Ecto neural progenitor cell (in vitro differentiated cells): ENCODE measurements at places on chromosomes 11 and 22.
A peak's percentile ranks its signal among the peaks of the same experiment; 100 is the strongest.

DNA sequence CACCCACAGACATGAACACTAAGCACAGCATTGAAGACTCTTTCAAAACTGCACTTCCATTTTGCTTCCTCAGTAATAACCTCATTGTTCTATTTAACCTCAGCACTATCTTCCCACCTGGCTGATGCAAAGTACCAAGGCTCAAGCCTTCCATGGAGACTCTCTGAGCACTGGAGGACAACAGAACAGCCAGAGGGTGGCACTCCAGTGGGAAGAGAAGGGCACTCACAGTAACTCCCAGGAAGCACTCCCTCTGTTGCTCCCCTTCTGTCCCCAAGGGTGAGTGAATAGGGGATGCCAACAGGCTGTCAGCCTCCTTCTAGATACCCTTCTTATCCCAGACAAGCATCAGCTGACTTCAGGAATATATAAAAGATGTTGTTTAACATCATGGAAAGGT lies 3.5 kb downstream of the ME3 start:
- DNase-seq: no peak

DNA sequence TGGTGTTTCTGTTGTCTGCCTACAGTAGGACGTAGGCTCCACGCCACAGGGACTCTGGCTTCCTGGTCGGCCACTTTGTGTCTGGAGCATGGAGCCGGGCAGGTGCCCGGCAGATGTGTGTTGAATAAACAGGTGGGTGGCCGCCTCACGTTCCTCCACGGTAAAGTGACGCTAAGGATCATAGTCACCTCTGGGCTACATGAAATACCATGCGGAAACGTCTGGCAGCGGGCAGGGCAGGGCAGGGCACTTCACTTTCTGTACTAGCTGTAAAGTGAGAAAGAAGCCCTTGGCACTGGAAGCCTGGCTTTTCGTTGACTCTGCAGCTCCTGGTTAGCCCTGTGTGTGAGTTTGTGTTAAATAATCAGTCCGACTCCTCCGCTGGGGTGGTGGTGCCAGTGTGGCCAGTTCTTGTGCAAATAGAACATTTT lies 52.4 kb downstream of the MCM5 start:
- no peak for DNase-seq

DNA sequence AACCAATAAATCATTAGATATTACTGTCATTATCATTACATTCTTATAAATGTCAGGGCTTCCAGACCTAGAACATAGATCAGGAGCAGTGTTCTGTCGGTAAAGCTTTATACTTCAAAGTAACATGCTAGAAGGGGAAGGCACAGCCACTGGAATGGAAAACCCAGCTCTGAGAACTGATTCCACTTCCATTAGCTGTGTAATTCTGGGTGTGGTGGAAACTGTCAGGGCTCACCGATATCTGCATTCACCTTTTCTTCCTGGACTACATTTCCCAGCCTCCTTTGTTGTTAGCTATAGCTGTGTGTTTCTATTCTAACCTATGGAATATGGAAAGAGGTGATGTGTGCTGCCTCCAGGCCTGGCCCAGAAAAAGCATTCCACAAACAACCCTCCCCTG lies 585.8 kb downstream of the BUD13 start:
- no peak for DNase-seq

DNA sequence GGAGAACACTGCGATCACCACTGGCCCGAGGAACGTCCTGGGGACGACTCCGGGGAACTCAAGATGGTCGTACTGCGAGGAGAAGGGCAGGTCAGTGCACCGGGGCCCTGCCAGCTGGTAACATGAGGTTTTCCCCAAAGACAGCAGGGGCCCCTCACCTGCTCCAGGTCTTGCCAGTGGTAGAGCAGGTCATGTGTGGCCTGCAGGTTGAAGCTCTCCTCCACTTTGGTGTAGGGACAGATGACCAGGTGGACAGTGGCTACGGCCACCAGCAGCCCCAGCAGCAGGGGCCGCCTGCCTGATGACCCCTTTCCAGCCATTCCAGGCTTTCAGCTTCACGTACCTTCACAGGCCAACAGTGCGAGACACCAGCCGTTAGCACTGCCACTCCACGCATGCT lies 4.8 kb downstream of the ALG12 start:
- no peak for DNase-seq

DNA sequence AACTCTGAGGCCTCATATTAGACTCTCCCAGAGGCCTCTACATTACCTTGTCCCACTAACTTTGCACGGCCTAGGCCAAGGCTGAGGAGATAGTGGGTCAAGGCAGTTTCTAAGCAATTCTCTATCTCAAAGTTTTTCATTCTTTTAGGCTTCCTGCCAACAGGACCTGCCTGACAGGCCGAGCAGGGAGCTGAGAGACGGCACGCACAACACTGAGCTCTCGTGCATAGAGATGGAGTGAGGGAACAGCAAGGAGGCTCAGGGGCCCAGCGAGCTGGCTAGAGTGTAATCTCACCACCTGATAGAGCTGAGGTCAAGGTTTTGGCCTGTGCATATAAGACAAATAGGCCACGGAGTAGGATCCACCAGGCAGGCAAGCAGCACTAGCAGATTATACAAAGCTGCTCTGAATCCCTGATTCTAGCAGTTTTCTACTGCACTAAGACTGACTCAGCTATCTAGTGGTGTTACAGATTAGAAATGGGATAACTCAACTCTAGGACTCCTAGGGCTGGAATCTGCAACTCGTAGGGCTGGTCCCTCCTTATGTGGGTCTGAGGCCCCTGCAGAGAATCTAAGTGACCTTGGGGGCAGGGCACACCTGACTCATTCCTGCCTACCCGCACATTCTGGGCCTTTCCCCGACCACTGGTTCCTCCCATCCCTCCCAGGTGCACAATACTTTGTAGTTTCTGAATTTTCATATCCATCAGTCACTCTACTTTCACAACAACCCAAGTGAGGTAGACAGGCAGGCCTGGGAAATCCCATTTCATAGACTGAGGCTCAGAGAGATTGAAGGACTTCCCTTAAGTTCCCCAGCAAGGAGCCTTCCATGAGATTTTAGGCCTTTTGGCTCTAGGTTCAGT lies 1.7 kb downstream of the CYB5R2 start:
- no peak for DNase-seq

DNA sequence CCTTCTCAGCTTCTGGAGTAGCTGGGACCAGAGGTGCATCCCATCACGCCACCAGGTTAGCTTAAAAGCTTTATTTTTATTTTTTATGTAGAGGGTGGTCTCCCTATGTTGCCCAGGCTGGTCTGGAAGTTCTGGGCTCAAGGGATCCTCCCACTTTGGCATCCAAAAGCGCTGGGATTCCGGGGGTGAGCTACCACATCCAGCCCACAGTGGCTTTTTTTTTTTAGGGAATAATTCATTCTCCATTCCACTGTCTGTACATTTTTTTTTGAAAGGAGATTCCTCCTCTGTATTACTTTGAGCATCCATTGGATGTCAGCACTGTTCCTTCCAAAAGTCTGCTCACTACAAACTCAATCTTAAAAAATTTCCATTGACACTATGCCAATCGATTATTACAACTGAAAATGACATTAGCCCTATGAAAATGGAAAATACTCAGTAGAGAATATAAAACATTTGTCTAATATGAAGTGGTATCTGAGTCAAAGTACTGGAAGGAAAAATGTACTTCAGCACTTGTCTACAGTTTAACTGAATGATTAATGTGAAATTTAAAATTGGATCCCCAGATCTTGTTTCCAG lies 1.3 kb upstream of the LPXN start:
- no peak for DNase-seq

DNA sequence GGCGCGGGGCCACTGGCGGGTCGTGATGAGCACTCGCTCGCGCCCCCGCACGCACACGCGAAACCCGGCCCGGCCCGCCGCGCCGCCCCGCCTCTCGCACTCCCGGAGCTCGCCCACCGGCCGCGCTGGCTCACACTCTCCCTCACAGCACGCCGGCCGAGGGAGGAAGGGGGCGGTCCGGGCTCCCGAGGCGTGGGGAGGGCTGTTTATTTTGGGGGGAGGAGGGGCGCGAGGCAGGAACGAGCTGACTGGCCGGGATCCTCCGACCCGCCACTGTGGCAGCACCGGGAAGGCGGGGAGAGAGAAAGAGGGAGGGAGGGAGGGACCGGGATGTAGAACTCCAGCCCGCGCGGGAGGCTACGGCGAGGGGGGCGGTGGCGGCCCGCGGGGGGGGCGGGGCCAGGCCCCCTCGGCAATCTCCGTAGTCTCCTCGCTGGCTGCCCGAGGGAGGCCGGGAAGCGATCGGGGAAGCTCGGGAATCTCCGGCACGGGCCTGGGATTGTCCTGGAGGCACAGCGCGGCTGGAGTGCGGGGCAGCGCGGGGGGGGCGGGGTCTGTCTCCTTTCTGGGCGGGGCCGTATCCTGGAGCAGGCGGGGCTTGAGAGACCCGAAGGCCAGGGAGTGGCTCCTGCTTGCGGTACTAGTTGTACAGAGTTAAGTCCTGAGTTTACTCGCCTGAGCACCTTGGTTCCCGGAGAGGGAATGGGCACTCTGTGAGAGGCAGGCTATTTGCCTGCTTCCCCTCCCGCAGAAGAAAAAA lies at the start of gene RBFOX2:
Gene RBFOX2, minus strand, starts transcription at position 179 of the 760 bp plus-strand sequence. CDS start 399 bp downstream, outside the sequence.
- peak; percentile 99 for DNase-seq

DNA sequence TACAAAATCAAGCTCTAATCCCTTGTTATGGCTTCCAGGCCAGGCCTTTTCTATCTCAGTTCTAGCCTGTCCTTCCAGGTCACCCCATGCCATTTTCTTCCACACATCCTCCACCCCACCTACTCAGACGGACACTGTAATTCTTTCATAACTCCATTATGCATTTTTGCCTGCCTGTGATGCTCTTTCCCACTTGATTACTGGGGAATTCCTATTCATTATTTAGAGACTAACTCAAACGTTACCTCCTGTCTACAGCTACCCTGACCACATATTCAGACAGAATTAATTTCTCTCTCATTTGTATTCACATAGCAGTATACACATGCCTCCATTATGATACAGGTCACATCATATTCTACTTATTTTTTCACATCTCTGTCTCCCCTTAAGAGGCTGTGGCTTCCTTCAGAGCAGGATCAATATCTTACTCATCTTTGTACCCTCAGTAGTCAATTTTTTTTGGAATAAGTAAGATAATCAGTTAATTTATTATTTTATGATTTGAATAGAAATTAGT lies 156.5 kb upstream of the ZC3H12C start:
- no peak for DNase-seq

DNA sequence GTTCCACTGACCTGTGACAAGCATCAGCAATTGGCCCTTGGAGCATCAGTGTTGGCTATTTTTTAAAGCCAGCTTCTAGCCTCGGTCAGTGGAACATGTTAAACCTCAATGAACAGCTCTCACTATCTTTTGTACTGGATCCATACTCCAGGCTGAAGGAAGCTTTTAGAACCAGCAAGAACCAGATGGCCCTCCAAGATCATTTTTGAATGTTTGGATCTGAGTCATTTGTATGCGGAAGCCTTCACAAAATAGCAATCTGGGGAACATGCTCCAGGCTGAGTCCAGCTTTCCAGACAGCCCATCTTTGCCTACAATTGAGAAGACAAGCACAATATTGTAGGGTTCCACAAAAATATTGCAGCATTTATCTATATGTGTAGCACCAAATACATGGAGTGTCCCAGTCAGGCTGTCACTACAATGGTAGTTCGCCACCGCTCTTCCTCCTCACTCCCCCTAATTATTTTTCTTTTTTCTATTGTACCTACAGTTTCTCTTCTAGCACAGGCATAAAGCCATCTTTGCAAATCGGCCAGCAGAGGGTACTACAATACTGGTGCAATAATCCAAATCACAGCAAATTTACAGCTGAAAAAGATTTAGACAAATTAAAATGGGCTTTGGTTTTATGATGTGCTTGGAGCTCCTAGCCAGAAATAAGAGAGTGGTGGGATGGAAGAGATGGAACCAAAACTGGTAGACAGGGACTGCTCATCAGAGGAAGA lies 177.4 kb upstream of the BLID start:
- DNase-seq: no peak

DNA sequence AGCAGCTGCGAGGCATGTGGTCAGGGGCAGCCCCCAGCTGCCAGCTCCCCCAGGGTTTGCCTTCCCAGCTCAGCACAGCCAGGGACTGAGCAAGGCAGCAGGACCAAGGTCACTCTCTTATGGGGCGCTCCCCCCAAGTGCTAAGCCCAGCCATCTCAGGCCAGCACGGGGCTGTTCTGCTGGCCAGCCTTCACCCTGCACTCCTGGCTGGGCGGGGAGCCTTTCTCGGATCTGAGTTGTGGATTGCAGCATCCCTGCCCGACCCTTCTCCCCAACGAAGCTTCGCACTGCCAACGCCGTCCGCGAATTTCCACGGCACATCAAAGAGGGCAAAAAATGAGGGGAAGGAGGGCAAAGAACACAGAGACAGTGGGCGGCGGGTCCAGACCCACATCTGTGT lies 42.5 kb upstream of the GAL start:
- no peak for DNase-seq

DNA sequence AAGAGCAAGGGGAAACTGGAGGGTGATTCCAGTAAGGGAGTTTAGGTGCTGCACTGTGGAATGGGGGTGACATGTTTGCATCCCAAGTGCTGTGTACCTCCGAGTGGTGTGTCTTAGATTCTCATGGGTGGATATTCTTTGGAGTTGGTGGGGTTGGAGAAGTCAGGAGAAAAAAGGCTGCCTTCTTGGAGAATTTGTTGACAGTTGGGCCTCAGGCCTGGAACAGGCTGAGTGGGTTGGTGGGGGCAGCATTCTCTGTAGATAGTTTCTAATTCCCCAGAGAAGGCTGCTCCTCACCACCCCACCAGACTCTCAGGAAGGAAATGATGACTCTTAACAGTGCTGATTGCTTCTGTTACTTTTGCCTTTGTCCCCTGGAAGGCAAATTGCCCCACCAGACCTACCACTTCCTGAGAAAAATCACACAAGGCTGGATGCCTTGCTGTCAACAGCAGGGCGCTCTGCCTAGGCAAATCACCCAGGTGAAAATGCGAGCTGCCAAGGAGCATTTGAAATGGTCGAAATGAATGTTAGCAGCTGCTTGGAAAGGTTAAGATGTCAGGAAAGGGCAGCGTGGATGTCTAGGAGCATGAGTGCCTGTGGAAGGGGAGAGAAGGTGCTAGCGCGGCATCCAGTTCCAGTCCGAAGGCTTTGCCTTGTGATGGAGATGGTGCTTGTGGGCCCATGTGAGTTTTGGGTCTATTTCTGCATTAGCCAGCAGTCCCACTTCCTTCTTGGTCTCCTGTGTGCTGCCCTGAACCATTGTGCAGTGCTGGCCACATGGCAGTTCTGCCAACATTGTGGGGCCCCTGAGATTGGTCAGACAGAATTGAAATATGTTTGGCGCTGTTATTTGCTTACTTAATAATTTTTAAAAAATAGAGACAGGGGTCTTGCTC lies 29.7 kb upstream of the SORL1-AS1 start:
- DNase-seq: peak; percentile 20
